ENCODE measurements at places on chromosomes 7 and 10. TPM values are rescaled to one million over a fixed set of nuclear protein-coding genes. Genes with fewer than 3 reads are reported as not detected.

ARHGEF5 gene
- total RNA-seq: 16.8 TPM

SCIN gene
- 0.64 TPM for total RNA-seq

CFAP46 gene
- total RNA-seq: 0.16 TPM

TPST1 gene
- total RNA-seq: 1.0 TPM

GNB2 gene
- total RNA-seq: 200 TPM

ERVW-1 gene
- not detected for total RNA-seq

NFE2L3 gene
- 19.9 TPM for total RNA-seq

TFEC gene
- not detected for total RNA-seq

ECHDC3 gene
- 3.8 TPM for total RNA-seq

AASS gene
- total RNA-seq: 2.1 TPM

SPDYE5 gene
- not detected for total RNA-seq

MYPN gene
- total RNA-seq: not detected

ABCB4 gene
- total RNA-seq: 0.39 TPM

OR9A2 gene
- total RNA-seq: not detected

DNA sequence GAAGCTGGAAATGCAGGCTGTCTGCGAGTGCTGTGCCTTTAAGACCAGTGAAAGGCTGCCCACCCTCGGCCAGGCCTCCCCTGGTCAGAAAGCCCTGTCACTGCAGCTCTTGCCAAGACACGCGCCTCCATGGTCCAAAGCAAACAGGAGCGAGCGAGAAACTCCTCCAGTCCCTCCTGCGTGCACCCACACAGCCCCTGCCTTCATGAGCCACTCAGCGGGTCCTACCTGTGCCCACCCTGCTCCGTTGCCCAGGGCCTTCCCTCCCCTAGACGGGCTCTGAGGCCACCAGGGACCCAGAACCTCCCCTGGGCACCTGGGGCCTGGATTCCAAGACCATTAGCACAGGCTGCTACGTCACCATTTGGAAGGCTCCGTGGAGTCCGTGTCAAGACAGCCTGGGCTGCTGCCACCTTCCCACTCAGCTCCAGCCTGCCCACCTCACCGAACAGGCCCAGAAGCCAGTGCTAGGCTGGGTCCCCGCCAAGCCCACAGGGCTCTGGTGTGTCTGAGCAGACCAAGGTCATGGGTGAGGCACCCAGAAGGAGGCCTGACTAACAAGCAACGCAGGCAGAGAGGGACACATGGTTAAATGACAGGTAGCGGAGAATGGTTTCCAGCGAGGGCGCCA is 144.5 kb downstream of the NEURL1 start:
- DNase-seq: no peak

GRCh38 chr7:151206914-151207313 is 3.4 kb downstream of the H2BK1 start:
- DNase-seq: no peak

DNA sequence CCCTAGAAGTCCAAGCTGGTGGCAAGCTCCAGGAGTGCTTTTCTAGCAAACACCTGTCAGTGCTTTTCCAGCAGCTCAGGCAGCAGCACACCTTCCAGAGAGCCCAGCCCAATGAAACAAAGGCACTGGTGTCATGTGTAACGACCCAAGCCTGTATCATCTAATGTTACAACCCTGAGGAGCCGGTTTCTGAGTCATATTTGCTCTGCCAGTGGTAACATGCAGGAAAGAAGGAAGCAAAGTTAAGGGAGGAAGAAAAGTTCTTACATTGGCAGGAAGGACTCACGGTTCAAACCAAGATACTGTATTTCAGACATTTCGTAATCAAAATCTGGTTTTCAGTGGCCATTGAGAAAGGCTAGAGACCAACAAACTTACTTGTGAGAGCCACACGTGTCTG is at the start of gene ANKRD22:
Gene ANKRD22 (minus strand): TSS at position 139 of the 400 bp plus-strand sequence. CDS start 237 bp downstream, outside the sequence.
- DNase-seq: no peak

DNA sequence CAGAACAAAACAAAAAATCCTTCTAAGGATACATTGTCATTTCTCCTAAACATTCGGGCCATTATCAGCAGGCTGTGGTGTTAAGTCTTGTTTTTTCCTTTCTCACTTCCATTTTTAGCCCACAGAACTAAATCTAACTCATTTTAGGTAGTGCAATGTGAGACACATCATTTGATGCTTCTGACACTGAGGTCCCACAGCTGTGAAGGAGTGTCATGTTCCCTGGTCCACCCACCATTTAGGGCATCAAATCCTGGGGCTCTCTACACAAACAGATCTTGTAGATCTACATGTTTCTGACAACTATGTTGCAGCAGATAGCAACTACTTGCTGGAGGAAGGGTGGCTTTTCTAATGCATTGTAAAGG is 232.5 kb upstream of the IGFBP3 start:
- no peak for DNase-seq

- DNase-seq: no peak
These were observed 240.3 kb downstream of the DNAJB6 start for GRCh38 chr7:157577061-157577460.

DNA sequence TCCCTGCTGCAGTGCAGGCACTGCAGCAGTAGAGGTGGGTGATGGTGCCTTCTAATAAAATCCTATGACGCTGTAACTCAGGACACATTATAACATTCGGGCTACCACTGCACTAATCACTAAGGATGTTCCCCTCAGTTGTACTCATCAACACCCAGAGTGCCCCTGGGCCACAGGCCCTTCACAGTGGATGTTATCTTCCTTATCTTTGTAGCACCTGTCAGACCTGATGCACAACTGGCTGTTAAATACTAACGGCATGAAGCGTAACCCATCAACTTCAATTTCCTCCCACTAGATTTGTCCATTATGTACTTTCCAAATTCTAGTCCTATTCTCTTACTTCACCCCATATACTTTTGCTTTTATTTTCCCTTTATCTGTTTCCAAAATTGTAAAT is 66.3 kb downstream of the PARD3 start:
- no peak for DNase-seq

GRCh38 chr10:46525177-46525823 is 31.2 kb downstream of the GPRIN2 start:
- no peak for DNase-seq

GRCh38 chr7:150962290-150962552 is 15.9 kb downstream of the KCNH2 start:
- DNase-seq: no peak

- DNase-seq: no peak
These were observed 12.1 kb downstream of the KCNH2 start for GRCh38 chr7:150966002-150966401.

- DNase-seq: no peak
These were observed 56.7 kb downstream of the LHPP start for GRCh38 chr10:124518366-124518765.

DNA sequence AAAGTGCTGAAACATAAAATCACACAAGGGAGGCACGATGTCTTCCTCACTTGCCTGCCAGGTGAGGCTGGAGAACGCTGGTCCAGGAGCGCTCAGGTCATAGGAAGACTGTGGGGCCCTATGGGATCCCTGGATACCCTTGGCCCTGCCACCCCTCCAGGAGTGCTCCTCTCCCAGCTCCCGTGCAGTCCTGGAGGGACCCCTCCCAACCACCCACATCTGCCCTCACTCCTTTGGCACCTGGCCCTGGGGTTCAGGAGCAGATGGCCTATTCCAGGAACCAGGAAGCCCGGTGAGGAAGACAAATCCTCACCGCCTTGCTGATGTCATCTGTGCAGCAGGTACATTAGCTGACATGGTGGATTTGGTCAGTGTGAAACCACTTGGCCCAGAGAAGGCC is 3.7 kb upstream of the CXCL12 start:
- DNase-seq: no peak

DNA sequence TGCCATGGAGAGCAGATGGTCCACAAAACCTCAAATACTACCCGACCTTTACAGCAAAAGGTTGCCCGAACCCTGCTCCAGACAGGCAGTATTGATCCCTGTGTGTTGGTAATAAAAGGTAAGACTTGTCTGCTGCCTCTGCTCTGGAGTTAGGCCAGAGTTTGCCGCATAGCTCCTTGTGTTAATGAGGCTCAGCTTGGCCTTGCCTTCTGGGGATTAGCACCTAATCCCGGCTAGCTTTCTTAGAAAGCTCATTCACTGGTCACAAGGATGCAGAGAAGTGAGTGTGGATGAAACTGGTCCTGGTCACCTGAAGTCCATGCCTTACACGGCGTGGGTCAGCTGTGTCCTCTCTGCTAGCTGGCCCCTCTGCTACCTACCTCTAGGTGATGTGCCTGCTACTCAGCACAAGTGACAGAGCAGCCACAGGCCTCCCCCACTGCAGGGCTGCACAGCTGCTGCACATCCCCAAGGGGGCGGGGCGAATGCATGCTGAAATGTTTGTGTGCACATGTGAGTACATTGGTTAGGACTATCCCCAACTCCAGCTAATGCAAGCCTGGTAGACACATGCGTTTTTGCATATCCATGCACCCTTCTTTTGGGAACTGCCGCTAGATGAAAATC is 31.7 kb upstream of the SYPL1 start:
- DNase-seq: peak; percentile 12

Data from activated CD4-positive, alpha-beta T cell treated with anti-CD3 and anti-CD28 coated beads for 36 hours (primary cell).